ENCODE measurements at places on chromosomes 13 and 19.

DNA sequence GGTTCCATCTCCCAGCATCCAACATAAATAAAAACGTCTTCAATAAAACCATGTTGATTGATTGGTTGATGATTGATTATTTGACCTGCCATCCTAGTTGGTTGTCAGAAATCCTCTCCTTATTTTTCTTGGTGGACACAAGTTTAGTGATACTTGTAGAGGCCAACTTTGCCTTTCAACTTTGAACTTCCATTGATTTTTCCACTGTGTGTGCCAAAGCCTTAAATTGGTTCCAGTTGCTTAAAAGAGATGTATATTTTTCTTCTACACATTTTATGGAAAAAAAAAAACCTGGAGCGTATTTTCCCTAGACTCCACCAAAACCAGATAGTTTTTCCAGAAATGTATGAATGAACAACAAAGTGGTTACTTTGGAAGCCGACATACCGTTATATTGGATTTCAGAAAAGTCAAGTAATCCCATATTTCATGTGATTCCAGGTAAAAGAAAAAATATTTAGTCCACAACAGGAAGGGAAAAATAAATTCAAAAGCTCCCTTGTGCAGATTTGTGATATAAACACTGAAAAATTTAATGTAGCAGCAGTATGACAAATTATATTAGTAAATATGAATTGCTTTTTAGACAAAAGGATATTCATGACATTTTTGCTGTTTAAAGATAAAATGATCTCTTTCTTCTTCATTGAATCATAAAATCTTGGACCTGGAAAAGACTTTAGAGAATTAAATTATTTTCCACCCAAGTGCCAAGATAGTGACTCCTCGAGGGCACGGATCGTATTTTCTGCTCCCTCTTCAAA is 85.2 kb downstream of the MBNL2 start:
- DNase-seq = no peak

DNA sequence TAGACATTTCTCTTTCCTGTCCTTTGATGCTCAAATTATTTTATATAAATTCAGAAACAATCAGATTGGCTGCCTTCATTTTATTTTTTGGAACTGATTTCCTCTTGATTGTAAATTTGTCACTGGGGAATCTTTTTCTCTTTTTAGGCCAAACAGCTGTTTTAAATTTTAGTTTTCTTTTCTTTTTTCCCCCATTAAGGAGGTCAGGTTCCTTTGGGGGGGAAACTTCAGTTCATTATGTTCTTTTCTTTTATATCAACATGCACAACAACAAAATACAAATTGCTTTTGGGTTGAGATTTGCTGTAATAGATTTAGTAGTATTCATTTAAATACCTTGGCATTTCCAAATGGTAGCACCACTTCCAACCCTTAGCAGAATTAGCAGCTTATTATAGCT is 264.8 kb upstream of the SPRY2 start:
- no peak for DNase-seq

- DNase-seq = no peak
Measured at GRCh38 chr13:31747966-31748365, 8.6 kb downstream of the RXFP2 start.

GRCh38 chr13:109655206-109655600 is 131.2 kb downstream of the IRS2 start:
- no peak for DNase-seq

DNA sequence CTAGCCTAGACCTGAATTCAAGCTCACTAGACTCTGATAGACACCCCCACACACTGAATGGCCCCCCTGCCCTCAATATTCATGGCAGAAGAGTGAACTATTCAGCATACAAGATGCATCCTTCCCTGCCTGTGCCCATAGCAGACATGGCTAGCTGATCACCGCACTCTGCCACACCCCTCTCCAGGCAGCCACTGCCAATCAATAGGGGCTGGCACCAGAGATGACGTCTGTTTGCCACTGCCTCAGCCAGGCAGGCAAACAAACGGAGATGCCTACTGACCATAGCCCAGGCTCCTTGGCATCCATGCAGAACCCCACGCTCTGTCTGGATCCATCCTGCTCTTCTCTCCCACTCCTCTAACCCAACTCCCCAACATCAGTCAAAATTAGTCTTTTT is 13.8 kb upstream of the NPAS1 start:
- peak; percentile 11 for DNase-seq

GRCh38 chr19:7199613-7200533 is 94.3 kb downstream of the INSR start:
- no peak for DNase-seq

DNA sequence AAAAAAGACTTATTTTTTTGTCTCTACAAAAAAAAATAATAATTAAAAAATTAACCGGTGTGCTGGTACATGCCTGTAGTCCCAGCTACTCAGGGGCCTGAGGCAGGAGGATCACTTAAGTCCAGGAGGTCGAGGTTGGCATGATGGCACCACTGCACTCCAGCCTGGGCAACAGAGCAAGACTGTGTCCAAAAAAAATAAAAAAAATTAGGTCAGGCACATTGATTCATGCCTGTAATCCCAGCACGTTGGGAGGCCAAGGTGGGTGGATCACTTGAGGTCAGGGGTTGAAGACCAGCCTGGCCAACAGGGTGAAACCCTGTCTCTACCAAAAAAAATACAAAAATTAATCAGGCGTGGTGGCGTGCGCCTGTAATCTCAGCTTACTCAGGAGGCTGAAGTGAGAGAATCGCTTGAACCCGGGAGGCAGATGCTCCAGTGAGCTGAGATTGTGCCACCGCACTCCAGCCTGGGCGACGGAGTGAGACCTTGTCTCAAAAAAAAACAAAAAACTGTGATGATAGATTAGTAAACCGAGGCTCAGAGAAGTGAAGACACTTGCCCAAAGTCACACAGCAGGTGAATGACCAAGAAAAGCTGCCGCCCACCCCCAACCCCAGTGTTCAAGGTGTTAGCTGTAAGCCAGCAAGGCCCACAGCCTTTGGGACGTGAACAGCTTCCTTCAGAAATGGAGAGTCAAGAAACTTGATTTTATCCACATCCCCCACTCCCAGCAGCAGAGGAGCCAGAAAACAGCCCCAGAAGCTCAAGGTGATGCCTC is 9.4 kb downstream of the RNU6-9 start:
- DNase-seq = no peak

GRCh38 chr13:48258002-48258401 is 25.0 kb downstream of the ITM2B start:
- no peak for DNase-seq

- DNase-seq = peak; percentile 17
Measured at GRCh38 chr13:49220036-49220855, at the start of gene MLNR. MLNR (plus strand) TSS chr13:49220338; CDS start chr13:49220338, 0 bp downstream.

- no peak for DNase-seq
Measured at GRCh38 chr13:35554972-35555623, 78.6 kb upstream of the MAB21L1 start.

DNA sequence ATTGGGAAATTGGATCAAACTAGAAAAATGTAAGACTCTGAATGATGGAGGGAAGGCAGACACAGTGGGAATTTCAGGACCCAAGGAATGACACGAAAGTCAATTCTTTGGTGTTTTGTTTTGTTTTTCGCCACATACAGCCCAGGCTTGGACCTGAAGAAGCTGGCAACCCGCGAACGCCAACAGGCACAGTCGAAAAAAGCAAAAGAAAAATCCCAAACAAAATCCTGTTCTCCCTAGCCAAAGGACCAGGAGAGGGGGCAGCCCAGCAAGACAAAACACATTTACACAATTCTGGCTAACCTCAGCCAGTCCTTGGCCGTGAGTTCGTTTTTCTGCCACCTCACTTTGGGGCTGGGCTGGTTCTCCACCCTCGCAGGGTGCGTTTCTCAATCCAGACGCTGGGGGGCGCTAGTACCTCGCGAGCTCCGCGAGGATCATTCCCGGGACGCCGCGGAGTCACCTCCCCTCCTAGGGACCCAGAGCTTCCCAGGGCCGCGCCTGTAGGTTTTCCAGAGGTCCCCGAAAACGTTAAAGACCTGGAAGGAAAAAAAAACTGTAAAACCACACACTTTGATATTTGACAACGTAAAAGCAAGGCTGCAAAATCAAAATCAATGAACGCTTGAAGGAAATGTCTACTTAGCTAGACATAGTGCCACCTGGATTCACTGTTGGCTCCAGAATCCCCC is 34.9 kb upstream of the TPM4 start:
- DNase-seq = peak; percentile 83

- DNase-seq = no peak
Measured at GRCh38 chr13:102589301-102589822, 7.4 kb upstream of the TPP2 start.

DNA sequence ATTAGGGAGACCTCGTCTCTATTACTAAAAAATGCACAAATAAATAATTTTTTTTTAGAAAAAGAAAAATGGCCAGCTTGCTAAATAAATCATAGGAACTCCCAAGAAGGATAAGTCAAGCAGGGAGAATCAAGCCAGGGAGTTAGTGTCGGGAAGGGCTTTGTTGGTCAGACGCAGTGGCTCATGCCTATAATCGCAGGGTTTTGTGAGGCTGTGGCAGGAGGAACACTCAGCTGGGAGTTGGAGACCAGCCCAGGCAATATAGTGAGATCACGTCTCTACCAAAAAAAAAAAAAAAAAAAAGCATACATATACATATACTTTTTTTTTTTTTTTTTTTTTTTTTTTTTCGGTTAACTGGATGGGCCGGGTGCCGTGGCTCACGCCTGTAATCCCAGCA is 9.0 kb downstream of the NACC1 start:
- no peak for DNase-seq

GRCh38 chr13:79749984-79750551 is 269.1 kb downstream of the NDFIP2 start:
- no peak for DNase-seq

- no peak for DNase-seq
Measured at GRCh38 chr13:26604784-26605545, 47.5 kb downstream of the WASF3 start.

DNA sequence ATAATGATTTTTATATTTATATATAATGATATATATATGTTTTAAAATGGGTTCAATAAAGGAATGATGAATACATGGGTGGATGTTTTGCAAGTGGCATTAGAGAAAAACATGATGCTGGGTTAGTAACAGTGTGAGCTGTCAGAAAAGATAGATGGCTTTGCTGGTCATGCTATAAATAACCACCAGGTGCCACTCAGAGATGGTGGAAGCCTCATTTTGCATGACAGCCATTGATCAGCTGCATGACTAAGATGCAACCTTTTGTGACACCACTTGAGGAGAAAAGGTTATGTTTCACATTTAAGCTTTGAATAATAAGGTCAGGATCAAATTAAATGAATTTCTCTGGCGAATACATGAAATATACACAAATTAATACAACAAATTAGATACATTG is 737.7 kb downstream of the PCDH9 start:
- DNase-seq = no peak

DNA sequence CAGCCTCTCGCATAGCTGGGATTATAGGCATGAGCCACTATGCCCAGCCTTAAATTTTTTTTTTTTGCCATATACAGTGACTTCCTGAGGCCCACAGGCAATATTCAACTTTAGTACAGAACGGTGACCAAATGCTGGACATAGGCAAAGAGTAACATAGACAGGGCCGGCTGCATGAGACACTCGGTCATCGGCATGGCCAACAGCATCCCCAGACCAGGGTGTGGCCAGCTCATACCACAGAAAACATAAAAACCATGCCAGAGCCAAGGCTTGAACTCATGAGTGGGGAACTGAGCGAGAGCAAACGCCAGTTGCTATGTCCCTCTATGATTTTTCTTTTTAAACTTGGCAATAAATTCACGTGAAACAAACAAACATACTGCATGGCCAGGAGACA is 17.0 kb downstream of the KANK2 start:
- no peak for DNase-seq

GRCh38 chr19:5032101-5032967 is 63.4 kb downstream of the KDM4B start:
- no peak for DNase-seq

DNA sequence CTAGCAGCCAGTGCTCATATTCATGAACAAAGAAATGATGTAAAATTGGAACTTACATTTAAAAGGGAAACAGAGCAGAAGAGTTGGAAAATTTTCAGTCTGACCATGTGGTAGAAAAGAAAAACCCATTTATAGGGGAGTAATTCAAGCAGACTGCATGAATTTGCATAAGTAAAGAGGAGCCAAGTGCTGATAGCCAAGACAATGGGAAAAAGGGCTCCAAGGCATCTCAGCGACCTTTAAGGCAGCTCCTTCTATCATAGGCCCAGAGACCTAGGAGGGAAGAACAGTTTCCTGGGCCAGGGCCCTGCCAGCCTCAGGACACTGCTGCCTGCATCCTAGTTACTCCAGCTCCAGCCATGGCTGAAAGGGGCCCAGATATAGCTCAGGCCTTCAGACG is 7.5 kb downstream of the DNAJC3 start:
- DNase-seq = no peak

- DNase-seq = peak; percentile 66
Measured at GRCh38 chr13:77751513-77752456, 54.3 kb downstream of the SLAIN1 start.

DNA sequence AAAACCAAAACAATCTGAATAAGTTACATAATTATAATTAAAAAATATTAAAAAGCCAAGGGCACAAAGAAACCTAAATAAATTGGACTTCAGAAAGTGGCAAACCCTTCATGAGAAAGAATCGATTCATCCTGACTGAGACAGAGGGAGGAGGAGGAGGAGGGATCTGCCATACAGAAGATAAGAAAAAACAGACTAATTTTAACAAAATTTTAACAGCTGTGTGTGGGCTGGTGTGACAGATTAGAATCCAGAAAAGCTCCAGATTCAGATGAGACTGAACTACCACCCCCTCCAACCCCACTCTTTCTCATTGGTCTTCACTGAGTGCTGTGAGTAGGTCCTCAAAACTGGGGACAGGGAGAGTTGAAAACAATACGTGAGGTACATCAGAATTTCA is 111.5 kb upstream of the HTR2A start:
- no peak for DNase-seq

DNA sequence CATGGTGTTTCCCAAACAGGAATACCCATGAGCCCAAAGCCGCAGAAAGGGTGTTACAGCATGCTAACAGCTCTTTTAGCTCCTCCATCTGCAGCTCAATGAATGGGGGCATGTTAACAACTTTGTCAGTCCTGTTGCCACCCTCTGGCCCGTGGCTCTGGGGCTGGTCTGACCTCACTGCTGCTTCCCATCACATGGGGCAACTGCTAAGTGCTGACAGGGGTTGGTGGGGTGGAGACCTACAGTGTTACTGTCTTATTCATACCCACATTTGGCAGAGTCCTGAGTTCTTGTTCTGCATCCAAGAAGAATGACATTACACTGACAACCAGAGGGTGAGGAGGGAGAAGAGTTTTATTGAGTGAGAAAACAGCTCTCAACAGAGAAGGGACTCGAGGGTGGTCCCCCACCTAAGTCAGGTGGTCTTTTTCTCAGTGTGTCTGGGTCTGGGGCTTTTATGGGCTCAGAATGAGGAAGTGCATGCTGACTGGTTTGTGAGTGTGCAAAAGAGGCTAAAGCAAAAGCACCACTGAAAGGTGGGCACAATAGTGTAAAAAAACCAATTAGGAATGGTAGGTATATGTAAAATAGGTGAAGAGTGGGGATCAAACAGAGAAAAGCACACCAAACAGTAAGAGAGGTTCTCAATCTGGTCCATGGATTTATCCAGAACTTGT is 1952.0 kb upstream of the PCDH20 start:
- DNase-seq = no peak

- DNase-seq = peak; percentile 65
Measured at GRCh38 chr13:74062933-74063332, 71.3 kb downstream of the KLF12 start.

GRCh38 chr19:28642787-28643683 is 569.9 kb downstream of the UQCRFS1 start:
- no peak for DNase-seq
